Putamen (tissue), 1 donor: ENCODE measurements at places on chromosomes 12 and 14.

GRCh38 chr12:113231235-113232088 is 10.2 kb downstream of the TPCN1 start:
- DNase-seq = no peak

DNA sequence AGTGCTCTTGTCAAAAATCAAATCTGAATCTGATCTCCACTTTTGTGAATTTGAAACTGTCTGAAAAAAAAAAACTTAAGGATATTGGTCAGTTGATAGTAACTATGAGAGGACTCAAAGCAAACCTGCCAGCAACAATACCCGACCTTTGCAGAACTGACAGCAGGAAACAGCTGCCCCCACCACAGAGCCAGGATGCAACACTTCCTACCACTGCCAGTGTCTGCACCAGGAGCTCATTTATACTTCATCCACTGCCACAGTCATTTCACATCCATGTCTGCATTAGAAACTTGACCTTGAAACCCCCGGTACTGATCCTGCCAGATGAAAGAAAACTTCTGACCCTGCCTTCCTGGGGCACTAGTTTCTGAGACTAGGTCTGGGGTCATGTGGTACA is 27.4 kb upstream of the RXYLT1 start:
- no peak for DNase-seq

- DNase-seq = no peak
Observed at GRCh38 chr14:42113358-42114069, 506.8 kb downstream of the LRFN5 start.

DNA sequence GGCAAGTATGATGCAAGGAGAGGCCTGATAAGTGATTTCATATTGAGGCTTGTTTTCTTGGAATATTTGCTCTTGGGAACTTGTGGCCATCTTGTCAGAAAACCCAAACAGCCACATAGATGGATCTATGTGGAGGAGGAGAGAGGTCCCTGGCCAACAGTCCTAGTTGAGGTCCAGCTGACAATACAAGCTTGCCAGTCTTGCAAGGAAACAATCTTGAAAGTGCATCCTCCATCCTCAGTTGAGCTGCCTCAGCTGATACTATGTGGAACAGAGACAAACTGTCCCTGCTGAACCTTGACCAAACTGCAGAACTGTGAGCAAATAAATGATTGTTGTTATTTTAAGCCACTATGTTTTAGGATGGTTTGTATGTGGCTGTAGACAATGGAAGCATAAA is 146.4 kb downstream of the TMX1 start:
- DNase-seq = no peak

- DNase-seq = no peak
Observed at GRCh38 chr12:93572712-93573551, 457 bp downstream of the SOCS2 start.

- no peak for DNase-seq
Observed at GRCh38 chr12:64992641-64993040, 128.5 kb downstream of the WIF1 start.

- DNase-seq = no peak
Observed at GRCh38 chr12:131362291-131363211, 348.3 kb upstream of the SFSWAP start.

DNA sequence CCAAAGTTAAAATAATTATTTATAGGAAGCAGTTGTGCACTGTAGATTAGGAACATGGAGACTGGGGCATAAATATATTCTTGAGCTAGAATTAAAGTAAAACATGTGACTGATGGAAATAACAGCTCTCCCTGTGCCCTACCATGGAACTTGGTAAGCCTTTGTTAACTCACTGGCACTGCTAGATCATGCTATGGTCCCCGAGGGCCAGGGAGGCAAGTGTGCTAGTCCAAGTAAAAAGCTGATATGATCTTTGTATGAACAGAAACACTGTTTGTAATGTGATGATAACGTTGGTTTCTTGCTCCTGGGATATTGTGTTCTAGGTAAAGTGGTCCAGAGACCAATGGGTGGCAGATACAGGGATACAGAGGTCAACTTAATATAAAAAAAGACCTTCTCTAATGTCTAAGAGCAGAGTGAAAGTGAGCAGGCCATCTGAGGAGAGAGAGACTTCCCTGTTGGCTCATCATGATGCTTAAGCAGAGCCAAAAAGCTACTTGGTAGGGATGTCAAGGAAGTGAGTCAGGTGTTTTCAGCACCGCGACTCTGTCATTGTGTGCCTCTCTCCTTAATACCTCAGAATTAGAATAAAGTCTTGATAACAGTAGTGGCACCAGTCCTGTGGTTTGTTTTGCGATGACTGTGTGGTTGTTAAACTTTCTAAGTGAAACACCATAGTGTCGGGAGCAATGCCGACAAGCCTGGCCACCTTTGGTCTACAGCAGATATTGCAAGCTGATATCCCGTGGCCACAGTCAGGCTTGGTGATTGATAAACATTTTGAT is 27.6 kb downstream of the BICD1 start:
- DNase-seq = no peak

DNA sequence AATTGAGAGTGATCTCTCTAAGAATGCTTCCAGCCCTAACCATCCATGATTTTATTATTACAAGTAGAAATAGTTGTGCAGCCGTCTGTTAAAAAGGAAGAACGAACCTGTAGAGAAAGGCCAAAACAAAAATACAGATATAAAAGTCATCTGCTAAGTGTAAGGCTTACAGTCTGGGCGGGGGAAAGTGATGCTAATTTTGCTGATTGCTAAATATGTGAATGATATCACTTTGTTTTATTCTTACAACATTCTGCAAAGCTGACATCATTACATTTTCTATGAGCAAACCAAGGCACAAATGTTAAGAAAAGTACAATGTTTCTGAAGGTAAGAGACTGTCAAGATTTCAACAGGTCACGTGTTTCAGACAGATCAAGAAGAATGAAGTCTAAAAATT is 101.5 kb upstream of the RAP1B start:
- DNase-seq = no peak

- no peak for DNase-seq
Observed at GRCh38 chr14:68229423-68230100, 410.0 kb downstream of the RAD51B start.

GRCh38 chr12:54578778-54579177 is 9.7 kb downstream of the PPP1R1A start:
- DNase-seq = no peak

DNA sequence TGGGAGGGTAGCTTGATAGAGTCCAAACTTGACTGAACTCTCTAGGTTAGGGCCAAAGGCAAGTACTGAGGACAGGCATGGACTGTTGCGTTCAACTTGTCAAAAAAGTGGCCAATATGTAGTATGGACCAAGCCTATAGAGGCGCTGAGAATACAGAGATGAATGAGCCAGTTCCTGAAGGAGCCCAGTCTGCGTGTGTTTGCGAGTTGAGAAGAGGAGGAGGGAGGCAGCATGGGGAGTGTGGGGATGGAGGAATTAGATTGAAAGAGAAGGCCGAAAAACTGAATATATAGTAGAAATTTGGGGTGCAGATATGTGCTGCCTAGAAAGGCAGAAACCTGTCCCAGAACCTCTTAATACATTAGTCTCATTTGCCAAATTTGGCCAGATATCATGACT is 412.4 kb downstream of the PCNX1 start:
- no peak for DNase-seq

- DNase-seq = no peak
Observed at GRCh38 chr12:78651755-78652154, 212.8 kb upstream of the SYT1 start.

DNA sequence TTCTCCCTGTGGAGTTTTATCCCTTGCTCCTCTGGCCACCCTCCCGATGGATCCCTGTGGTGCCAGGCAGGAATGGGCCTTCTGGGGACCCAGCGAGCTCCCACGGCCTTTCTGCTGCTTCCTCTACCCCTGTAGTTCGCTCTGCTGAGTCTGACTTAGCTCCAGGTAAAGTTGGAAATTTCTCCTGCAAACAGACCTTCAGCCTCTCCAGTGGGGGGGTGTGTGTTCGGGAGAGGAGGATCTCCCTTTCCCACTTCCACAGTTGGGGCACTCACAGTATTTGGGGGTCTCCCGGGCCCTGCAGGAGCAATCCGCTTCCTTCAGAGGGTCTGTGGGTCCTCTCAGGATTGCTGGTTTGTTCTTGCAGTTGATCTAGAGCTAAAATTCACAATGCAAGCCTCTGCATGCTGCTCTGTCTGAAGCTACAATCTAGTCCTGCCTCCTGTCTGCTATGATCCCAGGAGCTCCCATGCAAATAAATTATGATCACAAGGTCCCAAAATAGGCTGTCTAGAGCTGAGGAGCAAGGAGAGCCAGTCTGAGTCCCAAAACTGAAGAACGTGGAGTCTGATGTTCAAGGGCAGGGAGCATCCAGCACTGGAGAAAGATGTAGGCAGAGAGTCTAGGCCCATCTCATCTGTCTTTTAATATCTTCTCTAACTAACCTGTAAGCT is 18.3 kb downstream of the MTRFR start:
- no peak for DNase-seq

DNA sequence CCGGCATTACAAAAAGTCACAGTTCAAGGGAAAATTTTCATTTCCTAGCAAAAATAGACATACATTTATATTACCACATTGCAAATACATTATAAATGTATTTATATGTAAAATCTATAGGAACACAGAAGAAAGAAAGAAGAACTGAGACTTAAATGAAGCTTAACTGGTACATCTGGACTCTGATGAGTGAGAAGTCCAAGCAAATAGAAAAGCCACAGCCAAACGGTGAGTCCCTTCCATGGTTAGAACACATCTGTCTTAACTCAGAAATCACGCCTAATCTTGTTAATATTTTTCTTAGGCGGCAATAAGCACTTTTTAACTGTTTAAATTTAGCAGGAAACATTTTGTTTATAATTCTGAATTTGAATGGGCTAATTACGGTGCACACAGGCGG is 9.4 kb upstream of the KLRB1 start:
- DNase-seq = no peak

GRCh38 chr12:100265732-100266584 is 921 bp downstream of the DEPDC4 start:
- no peak for DNase-seq

- DNase-seq = no peak
Observed at GRCh38 chr14:76651410-76652055, 109.7 kb upstream of the VASH1 start.

- DNase-seq = no peak
Observed at GRCh38 chr12:99978152-99978551, 6.6 kb downstream of the ANKS1B start.

DNA sequence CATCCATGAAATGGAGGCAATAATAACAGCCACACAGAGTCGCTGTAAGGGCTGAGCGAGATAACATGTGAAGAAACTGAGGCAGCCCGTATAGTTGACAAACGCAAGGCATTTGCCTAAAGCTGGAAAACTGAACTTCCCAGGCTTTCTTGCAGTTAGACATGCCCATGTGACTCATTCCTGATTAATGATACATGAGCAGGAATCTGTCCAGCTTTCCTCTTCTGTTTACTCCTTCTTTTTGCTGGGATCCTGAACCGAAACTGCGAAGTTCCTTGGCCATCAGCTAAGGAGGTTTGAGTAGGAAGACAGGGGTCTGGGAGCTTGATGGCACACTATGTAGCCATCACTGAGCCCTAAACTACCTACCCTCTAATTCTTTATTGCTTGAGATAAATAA is 52.2 kb downstream of the ST8SIA1 start:
- DNase-seq = no peak

GRCh38 chr14:50805396-50805795 is 25.6 kb downstream of the NIN start:
- DNase-seq = no peak

DNA sequence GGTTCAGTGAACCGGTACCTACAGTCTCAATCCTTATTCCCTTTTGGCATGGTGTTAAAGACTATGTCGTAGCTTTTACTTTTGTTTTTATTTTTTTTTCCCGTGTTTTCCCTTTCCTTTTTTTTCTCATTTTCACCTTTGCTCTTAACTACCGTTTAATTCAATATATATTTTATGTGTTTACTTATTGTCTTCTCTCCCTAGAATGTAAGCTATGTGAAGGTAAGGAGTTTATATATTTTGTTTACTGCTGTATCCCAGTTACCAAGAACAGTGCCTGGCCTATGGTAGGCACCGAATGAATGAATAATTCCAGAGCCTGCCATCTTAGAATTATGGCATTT is 261 bp upstream of the MLH3 start:
- DNase-seq = no peak

DNA sequence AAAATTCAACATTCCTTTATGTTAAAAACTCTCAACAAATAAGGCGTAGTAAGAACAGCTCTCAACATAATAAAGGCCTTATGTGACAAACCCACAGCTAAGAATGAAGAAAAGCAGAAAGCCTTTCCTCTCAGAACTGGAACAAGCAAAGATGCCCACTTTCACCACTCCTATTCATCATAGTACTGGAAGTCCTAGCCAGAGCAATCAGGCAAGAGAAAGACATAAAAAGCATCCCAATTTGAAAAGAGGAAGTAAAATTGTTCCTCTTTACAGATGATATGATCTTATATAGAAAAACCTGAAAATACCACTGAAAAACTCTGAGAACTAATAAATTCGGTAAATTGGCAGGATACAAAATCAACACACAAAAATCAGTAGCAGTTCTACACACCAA is 52.1 kb downstream of the STON2 start:
- no peak for DNase-seq

DNA sequence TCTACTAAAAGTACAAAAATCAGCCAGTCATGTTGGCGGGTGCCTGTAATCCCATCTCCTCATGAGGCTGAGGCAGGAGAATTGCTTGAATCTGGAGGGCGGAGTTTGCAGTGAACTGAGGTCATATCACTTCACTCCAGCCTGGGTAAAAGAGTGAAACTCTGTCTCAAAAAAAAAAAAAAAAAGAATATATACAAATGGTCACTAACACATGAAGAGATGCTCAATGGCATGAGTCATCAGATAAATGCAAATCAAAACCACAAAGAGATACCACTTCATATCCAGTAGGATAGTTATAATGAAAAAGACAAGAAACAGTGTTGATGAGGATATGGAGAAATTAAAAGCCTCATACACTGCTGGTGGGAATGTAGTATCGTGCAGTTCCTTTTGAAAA is 33.6 kb upstream of the METAP2 start:
- no peak for DNase-seq

- DNase-seq = no peak
Observed at GRCh38 chr14:101187816-101188570, 284.5 kb upstream of the RTL1 start.

DNA sequence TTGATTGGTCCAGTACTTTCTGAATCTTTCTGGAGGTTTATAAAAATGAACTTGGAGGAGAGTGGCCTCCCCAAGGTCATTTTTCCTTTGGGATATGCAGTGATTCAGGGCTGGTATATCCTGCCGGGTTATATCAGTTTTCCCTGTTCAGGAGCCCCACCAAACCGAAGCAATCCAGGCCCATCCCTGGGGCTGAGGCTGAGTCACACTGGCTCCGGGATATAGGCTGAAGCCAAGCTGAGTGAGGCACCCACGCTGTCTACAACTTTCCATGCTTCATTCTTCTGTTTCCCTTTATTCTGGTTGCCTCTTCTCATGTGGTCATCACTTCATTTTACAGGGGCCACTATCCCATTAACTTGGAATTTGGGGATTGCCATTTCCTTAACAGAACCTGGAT is 3.4 kb downstream of the SSPN start:
- no peak for DNase-seq

DNA sequence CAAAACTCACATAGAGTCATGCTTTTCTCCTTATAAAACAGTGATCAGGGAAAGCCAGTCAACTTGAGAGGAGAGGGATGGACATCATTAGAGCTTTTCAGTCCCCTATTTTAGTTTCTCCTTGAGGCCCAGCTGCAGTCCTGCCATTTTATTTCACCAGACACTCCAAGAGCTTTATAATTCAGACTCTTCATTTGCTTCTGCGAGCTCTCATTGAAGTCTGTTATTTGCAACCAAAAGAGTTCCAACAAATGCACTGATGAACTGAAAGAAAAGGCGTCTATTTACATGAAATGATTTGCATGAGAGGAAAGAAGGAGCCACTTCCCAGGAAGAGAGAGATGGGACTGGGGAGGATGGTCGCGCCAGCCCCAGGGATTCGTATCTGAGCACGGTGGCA is 86.8 kb downstream of the NDUFA12 start:
- DNase-seq = no peak
